NCI-H187 (cell line): ENCODE measurements at places on chromosomes 1 and 21.

- no peak for DNase-seq
Observed at GRCh38 chr1:7251454-7251800, 466.2 kb downstream of the CAMTA1 start.

DNA sequence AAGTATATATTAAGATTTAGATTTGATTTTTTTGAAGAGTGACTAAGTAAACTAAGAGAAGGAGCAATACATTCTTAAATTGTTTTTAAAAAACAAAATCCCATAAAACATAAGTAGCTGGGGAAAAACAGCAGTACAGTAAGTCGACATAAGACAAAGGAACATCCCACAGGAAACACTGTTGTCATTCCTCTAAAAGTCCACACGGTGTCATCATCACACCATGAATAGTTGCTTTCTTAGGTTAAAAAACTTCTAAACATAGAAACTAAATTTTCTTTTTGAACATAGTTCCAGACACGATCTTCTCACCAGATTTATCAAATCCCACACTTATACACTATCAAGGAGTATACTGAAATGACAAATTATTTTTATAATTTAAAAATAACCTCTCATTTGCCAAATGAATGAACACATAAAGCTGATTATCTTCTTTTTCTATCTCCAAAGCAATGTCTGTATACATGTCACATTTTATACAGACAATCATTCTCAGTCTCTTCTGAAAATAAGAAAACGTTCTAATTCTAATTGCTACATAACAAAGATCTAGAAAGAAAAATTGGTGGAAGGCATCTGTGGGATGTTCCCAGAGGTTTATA, 15.8 kb downstream of the ODF2L start:
- no peak for DNase-seq

- DNase-seq, result no peak
Observed at GRCh38 chr1:203898458-203899352, 37.3 kb downstream of the SNRPE start.

DNA sequence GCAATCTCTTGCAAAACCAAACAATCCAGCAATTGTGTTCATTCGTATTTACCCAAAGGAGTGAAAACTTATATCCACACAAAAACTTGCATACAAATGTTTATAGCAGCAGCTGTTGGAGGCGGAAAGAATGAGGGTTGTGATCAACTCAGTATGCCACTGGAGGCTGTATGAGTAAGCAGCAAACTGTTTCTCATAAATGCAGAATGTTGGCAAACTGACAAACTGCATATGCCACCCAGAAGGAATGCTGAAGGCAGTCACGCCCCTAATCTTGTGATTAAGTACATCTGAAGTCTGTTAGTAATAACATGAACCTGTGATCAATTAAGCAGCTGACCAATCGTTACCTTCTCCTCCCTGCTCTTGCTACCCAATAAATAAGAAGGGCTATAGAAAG, 60.5 kb upstream of the CR2 start:
- no peak for DNase-seq

DNA sequence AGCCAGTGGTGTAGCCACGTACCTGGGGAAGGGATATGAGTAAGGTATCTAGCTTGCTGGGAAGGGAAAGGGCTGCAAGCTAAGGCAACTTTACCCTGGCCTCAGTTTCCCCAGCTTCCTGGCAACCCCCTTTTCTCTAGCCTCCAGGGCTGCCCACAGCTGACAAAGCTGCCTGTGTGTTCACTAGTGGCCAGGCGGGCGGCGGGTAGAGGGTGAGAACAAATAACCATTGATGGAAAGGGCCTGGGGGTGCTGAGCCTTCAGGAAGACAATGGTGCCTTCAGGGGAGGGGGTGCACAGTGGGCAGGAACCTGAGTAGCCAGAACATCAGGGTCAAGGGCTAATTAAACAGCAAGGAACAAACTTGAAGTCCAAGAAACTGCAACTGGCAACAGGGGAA, 6.1 kb downstream of the CERS2 start:
- no peak for DNase-seq

- DNase-seq, result no peak
Observed at GRCh38 chr1:17097147-17097546, 22.1 kb downstream of the PADI2 start.

DNA sequence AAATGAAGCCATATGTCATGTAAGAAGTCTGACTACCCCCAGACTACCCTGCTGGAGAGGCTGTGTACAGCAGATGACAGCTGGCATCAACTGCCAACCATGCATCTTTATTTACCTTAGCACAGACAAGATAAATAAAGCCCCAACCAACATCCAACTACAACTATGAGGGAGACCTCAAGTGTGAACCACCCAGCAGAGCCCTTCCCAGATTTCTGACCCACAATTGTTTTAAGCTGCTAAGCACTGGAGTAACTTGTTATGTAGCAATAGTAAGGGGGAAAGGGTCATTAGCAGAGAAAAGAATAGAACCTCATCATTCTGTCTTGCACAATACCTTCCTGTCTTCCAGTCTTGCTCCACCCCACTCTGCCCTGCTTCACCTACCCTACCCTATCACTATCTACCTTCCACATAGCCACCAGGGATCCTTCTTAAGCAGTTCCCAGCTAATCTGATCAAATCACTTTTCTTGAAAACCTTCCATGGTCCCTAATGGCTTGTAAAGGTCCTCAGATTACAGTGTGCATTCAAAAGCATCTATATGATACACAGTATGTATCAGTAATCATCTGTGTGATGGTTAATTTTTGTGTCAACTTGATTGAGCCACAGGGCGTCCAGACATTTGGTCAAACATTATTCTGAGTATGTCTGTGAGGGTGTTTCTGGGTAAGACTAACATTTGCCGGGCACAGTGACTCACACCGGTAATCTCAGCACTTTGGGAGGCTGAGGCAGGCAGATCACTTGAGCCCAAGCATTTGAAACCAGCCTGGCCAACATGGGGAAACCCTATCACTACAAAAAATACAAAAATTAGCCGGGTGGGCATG, 19.6 kb upstream of the RBM15 start:
- DNase-seq, result no peak

DNA sequence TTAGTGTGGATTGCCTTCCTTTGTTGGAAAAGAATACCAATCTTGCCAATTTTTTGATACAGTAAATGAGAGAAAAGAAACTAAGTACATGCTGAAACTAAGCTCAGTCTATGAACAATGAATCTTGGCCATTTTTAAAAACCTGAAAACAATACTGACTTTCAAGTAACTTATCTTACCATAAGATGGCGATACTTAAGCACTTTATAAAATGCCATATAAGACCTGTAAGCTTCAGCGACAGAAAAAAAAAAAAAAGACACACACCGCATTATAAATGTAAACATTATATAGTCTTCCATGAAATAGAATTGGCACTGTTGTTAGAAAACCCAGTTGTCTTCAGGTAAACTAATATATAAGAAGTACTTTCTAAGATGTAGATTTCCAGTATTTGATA, 3.0 kb downstream of the OLFM3 start:
- DNase-seq, result no peak

DNA sequence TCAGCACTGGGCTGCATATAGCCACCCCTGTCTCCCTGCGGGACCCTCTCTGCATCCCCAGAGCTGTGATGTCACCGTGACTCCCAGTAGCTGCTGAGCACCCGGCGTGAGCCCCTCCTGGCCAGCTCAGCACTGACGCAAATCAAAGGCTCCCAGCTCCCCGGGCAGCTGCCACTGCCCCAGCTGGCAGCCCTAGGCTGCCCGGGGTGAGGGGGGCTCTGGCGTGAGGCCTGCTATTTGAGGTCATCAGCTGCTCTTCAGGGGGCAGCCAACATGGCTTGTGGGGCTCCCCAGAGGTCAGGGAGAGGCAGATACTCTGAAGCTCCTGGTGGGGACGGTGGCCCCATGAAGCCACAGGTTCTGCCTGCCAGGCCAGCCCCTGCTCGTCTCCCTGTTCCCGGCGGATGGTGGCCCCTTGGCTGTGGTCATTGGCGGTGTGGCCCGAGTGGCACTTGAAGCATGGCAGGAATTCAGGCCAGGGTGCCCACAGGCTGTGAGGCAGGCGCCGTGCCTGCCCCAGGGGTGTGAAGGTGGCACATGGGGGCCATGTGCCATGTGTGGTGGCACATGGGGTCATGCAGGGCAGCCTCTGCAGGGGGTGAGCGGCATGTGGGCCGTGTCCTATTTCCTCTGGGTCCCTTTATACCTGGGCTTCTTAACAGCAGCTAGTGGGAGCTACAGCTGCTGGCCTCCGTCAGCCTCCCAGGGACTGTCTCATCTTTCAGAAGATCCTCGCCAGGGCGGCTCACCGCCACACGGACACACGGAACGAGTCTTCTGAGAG, 85.4 kb downstream of the SIK1 start:
- DNase-seq, result no peak

DNA sequence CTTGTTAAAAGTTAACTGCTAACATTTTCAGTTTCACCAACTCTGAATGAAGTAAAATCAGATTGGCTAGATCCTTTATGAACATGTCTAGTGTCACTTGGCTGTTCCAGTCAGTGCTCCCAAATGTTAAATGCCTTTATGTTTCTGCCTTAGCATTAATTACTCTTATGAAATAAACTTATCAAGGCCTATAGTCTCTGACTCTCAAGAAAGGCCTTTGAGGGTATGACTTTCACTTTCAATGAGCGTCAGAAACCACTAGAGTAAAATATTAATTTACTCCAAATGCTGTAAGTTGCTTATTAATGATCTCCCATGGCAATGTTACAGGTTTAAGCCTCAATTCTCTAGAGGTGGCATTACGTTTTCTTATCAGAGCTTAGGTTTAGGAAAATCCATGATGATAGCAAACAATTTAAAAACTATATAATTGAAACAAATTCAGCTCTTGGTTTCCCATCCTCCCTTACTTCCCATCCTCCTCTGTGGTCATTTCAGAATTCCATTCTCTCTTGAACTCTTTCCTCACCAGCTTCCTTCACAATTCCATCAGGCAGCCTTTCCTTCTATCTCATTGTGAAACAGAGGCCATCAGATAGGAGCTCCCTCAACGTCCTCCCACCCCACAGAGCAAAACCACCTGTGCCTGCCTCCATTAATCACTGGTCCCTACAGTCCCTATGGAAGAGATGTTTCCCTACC, 108.6 kb upstream of the COP1 start:
- DNase-seq, result no peak

GRCh38 chr1:39637361-39637760, 2.1 kb downstream of the HEYL start:
- DNase-seq, result no peak

- DNase-seq, result no peak
Observed at GRCh38 chr1:224589006-224589405, 27.1 kb upstream of the CNIH3 start.

DNA sequence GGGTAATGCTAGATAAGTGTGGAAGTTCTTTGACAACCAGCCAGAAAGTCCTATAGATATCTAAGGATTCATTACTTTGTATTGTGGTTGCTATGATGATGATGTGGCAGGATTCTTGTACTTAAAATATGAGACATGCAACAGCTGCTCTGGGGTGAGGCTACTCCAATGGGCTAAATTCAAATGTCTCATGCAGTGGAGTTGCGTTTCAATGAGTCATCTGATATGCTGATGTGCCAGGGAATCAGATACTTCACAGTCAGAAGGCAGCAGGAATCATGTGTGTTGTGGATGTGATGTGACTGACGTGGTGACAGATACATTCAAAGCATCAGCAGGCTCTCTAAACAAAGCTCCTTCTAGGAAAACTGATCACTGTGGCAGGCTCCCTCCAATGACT, 66.5 kb downstream of the TSEN15 start:
- no peak for DNase-seq

DNA sequence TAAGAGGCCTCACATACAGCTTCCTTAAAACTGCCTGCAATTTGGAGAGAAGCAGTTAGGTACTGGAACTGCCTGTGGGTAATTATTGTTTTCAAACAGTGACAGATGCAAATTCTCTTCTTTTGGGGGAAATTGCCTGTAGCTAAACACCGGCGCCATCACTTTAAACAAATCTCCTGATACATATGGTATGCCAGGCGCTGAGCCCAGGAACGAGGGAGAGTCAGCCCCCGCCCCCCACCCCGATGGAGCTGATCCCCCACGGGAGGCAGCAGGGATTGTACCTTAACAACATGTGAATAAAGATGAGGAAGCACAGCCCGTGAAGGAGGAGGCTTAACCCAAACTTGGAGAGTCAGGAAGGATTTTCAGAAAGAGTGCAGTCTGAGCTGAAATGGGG, 7.1 kb downstream of the TMEM51 start:
- DNase-seq, result no peak

- no peak for DNase-seq
Observed at GRCh38 chr1:51328926-51329325, 1.4 kb downstream of the TTC39A start.

DNA sequence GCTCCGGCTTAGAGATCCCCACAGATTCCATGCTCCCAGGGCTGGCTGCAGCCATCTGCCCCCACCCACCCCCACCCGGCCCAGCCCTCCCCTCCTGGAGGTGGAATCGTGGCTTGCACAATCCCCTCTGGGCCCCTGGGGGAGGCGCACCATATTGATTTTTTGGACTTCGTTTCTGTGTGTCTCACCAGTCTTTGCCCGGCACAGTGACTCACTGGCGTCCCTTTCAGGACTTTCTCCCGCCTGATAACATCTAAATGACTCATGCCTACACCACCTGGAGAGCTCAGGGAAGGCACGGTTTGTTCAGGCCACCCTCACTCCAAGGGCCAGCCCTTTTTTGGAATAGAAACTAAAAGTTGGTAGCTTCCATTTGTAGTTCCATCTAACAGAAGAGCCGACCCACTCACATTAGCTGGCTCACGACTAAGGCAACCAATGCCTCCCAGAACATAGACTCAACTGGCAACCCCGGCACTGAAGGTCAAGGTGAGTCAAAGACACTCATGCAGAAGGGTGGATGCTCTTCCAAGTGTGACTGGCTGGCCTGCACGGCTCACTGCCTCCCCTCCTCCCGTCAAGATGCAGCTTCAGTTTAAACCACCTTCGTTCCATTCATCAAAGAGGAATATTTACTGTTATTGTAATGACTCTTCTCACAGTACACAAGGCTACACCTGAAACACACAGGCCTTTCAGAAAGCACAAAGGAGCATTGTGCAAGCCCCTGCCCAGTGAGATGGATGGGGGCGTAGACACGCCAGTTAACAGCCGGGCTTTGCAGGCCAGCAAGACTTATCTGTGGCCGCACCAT, 18.1 kb upstream of the ETS2 start:
- DNase-seq, result no peak

DNA sequence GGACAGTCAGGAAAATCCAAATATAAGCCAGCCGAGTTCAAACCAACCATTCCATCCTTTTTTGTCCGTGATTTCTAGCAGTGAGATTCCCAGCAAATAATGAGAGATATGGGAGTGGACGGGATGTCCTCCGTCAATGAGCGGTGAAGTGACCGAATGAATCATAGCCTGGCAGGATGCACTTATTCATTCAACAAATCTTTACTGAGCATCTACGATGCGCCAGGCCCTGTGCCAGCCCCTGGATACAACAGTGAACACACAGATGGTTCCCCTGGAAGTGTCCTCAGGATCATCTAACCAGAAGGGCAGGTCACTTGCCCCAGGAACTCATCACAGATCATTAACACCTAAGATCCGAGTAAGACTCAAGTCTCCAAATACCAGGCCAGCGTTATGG, 8.2 kb upstream of the PLEKHA6 start:
- no peak for DNase-seq

DNA sequence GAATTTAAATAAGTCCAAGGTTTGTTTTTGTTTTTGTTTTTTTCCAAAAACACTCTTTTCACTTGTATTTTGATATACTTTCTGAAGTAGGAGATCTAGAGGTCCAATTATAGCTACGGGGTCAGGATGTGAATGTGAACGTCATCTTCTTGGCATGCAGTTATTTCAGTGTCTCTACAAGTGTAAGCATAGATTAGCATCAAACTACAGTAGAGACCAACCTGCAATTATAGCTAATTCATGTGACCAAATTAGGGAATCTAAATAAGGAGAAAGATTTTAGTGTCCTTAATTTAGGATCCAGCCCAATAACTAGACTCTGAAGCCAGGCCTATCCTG, 107.3 kb upstream of the PALMD start:
- DNase-seq, result no peak

- no peak for DNase-seq
Observed at GRCh38 chr1:210222340-210223006, 10.1 kb upstream of the SERTAD4 start.
